ENCODE measurements at places on chromosomes 16 and 17. TPM values are rescaled to one million over a fixed set of nuclear protein-coding genes. Genes with fewer than 3 reads are reported as not detected.

DNA sequence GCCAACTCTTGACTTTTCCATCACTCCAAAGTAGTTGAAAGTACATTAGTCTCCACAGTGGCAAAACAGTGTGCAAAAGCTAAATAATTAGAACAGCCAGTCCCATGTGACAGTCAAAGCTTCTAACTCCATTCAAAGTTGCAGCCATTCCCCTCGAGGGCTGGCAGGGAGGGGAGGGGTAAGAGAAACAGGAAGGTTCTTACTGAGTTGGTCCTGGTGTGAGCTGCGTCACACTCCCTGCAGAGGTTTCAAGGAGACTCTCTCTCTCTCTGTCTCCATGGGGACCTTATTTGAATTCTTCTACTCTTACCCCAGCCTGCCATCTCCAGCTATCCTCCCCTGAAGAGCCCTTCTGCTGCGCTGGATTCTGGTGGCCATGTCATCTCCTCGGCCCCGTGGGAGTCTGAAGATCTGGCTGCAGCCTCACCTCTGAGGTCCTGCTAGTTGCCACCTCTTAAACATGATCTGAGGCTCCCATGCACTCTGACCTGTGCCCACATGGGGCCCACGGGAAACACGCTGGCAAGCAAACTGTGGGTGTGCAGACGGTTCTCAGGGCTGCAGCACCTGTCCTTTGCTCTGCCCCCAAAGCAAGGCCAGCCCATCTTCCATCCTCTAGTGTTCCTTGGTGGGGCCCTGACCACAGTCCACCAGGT lies 23.3 kb upstream of the STH start:
- DNase-seq: no peak

DNA sequence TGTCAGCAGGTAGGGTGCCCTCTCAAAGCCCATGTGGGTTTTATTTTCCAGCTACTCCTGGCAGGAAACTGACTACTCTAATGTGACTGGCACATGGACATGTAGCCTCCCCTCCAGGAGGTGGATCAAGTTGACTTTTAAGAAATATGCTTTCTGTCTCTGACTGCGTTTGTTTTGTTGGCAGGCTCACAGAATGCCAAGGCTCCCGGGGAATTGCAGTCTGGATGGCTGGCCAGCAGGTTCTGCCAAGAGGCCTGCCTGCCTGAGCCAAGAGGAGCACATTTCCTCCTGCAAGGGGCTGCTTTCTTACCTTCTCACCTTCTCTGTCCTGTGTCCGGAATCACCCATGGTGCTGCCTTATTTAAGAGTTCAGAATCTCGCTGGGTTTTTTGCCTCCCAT lies 217.3 kb upstream of the ERCC4 start:
- DNase-seq: no peak

The HS3ST3A1 gene
- 139 TPM for total RNA-seq

GRCh38 chr17:28812748-28813377 lies 29.7 kb downstream of the FAM222B start:
- DNase-seq: peak; percentile 69

DNA sequence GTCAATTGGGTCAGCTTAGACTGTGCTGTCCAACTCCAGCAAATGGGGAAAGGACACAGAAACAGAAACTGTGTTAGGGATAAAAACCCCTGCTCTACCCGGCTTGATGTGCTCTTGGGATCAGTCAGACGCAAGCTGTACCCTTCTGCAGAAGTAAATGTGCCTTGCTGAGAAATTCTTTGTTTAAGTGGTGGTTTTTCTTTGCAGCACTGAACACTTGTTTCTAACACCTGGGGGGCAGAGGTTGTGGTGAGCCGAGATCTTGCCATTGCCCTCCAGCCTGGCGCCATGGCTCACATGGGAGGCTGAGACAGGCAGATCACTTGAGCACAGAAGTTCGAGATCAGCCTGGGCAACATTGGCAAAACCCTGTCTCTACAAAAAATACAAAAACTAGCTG lies 18.5 kb upstream of the ARL4D start:
- DNase-seq: no peak

The OR1F1 gene
- total RNA-seq: not detected

- peak; percentile 18 for DNase-seq
Measured at GRCh38 chr16:54921206-54921824, 9.3 kb upstream of the IRX5 start.

The GAS2L2 gene
- total RNA-seq: not detected

DNA sequence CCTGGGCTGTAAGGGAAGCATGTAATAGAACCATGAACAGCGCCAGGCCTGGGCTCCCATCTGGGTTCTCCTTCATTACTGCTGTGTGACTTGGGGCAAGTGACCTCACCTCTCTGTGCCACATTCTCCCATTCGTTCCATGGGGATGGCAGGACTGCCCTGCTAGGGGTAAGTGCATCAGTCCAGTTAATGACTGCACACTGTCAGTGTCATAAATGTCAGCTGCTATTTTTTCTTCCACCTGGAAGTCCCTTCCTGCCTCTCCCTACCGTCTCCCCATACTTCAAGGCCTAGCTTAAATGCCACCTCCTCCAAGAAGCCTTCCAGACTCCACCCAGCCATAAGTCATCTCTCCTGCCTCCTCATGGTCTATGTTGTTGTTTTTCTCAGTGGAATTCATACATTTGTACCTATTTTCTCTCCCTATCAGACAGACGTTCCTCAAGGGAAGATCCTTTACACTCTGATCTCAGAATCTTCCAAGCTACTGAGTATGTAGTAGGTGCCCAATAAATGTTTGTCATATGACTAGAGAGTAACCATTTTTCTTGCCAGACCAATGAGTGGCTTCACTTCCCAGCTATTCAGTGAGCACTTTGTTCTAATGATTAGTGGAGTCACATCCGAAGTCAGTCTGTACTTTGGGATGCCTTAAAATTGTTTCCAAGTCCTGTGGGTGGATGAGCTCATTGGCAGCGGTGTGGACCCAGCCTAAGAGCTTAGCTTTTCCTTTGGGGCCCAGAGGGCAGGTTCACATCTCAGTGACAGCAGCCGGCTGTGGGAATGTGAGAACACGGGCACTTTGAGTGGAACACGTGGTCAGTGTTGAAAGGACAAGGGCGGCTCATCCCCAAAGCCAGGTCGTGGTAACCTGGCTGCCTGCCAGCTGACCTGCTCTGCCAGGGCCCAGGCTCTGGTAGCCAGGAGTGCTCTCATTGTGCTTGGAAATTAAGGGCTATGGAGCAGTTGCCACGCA lies 147.5 kb upstream of the GSE1 start:
- peak; percentile 49 for DNase-seq

- no peak for DNase-seq
Measured at GRCh38 chr16:52103791-52104190, 443.2 kb downstream of the TOX3 start.

- DNase-seq: peak; percentile 47
Measured at GRCh38 chr17:20263595-20263994, 203.7 kb downstream of the LGALS9B start.

The GNG13 gene
- total RNA-seq: not detected

GRCh38 chr17:71024172-71024571 lies 854.8 kb downstream of the KCNJ2 start:
- no peak for DNase-seq

GRCh38 chr16:56609463-56609921 lies 1.1 kb downstream of the MT2A start:
- peak; percentile 82 for DNase-seq

DNA sequence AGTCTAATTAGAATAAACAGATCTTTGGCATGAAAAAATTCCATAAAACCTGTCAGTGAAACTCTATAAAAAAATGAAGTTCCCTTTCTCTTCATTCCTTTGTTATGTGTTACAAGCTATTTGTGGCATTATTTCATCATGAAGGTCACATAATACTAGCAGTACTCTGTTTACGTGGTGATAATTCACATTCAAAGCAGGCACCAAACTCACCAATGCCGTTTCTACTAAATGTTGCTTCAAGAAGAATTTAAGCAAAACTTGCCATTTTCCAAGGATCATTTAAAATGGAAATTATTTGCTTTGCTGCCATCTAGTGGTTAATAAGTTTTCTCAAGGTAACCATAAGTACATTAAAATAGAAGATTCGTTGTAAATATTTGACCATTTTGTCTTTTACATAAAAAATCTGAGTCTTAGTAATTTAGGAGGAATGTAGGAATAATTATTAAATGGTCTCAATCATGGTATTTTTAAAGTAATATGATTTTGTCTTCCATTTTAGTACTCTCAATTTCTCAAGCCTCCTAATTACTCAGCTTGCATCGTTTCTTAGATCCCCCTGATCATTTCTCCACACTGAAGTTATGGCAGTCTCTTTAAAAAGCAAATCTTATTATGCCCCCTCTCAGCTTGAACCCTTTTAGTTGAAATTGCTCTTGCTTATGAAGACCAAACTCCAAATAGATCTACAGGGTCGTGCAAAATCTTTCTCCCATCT lies 80.8 kb downstream of the OMG start:
- DNase-seq: peak; percentile 51
